ENCODE measurements at places on chromosomes 2 and 18.
A peak's percentile ranks its signal among the peaks of the same experiment; 100 is the strongest.

GRCh38 chr2:70043252-70043875 is 43.9 kb upstream of the PCBP1 start:
- DNase-seq = peak; percentile 32

DNA sequence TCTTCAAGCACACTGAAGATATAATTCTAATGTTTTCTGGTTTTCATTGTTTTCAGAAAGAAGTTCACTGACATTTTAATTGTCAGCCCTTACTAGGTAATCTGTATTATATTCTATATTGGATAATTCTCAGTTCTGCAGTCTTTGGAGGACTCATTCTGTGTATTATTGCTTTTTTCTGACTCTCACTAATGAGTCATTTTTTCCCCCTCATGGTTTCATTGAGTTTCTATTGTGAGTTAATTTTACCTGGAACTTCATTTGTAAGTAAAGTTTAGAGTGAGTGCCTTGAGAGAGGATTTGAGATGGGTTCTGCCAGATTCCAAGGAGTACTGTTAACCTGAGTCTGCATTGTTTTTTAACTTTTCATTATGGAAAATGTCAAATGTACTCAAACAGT is 90.4 kb upstream of the LYPD1 start:
- DNase-seq = no peak

DNA sequence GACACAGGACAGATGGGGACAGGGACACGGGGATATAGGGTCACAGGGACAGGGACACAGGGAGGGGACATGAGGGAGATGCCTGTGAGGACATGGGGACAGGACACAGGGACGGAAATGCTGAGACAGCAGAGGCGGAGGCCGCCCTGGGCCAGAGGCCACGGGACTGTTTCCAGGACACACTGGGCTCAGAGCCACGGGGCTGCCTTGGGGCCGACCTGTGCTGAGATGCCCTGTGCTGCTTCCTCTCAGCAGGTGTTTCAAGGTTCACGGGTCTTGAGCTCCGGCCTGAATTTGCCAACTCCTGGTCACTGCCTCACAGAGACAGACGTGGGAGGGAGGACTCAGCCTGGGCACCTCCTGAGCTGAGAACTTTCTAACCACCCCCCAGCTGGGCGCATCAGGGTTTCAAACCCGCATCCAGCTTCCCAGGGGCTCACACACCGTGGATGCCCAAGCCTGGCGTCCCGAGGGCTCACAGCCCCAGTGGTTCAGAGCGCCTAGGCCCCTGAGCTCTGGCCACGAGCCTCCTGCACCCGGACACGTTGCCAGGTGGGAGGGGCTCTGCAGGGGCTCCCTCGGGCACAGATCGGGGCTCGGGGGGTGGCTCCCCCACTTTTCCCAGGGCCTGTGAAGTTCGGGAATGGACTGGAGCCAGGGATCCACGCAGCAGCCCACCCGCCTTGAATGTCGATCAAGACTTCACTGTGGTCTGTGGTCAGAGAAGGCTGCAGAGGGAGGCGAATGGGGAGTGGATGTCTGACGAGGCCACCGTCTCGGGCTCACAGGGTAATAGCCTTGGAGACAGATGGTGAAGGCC is 64.1 kb downstream of the SLC66A2 start:
- DNase-seq = no peak

GRCh38 chr2:233338046-233338445 is 16.2 kb upstream of the DGKD start:
- no peak for DNase-seq

DNA sequence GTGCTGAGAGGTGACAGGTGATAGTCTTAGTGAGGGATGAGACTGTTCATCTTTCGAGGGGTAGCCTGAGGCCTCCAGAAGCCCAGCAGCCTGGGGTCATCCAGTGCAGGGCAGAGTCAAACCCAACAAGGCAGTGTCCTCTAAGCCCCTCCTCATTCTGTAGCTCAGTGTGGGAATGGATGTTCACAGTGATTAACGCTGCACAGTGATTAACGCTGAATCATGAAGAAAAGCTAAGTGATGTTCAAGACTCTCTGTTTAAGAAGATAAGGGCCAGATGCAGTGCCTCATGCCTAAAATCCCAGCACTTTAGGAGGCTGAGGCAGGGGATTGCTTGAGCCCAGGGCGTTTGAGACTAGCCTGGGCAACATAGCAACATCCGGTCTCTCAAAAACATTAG is 56.3 kb upstream of the LAPTM4A start:
- no peak for DNase-seq

GRCh38 chr2:186714611-186715010 is 20.8 kb downstream of the FAM171B start:
- no peak for DNase-seq

DNA sequence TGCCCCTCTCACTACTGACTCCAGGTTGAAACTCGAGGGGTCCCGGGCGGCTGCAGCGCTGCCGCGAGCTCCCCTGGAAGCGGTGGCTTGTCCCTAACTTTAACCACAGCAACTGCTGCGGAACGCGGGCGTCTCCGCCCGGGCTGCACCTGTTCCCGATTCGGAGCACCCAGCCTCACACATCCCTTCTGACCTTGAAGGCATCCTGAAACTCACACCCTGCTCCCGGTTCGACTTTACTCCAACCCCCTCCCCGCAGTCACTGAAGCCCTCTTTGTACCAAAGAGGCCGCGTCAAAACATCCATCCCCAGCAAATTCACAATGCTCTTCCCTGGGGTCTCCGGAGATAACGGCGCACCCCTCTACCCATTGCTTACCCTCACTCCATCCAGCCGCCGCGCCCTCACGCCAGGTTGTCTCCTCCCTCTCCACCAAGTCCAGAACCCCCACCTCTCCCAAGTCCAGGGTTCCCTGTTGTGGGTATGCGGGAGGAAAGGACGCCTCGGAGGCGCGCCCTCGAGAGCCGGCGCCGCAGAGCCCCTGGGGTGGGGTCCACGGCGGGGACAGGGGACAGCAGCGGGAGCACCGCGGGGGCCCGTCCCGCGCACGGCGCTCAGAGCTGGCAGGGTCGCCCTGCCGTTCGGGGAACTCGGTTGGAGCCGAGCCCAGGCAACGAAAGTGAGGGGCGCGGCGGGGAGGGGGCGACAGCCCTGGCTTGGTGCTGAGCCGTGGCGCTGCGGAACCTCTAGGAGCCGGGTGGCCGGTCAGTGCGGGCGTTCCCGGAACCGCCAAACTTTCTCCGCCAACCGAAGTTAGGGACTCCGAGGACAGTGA is 934 bp downstream of the MYO5B start:
- no peak for DNase-seq

DNA sequence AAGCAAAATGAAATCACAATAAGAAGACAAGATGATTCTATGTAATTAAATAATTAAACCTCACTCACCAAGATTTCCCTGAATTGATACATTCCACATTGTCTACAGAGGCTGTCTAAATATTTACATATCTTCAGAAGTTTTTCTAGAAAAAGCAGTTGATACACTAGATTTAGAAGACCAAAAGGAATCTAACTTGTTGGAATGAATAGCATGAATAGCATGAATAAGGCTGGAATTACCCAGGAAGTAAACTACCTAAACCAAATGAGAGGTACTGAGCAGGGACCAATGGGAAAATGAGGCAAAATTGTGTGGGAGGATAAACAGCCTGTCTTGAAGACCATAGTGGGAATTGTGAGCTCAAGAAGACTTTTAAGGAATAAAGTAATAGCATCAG is 479.7 kb downstream of the TXNL1 start:
- DNase-seq = no peak

DNA sequence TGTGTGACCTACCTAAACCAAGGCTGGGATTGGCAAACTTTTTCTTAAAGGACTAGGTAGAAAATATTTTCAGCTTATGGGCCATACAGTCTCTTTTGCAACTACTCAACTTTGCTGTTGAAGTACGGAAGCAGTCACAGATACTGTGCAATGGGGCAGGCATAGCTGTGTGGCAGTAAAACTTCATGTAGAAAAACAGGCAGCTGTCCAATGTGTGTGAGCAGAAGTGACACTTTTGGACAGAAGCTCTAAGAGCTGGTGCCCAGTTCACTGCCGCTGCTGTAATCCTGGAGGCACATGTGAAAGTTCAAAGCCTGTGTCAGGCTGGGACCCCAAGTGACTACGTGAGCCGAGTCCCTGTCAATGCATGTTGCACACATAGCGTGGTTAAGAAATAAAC is 46.7 kb downstream of the MAPK4 start:
- DNase-seq = no peak

- DNase-seq = no peak
Measured at GRCh38 chr2:742221-742620, 65.0 kb upstream of the TMEM18 start.

GRCh38 chr2:55078956-55079355 is 28.7 kb upstream of the RTN4 start:
- no peak for DNase-seq

- DNase-seq = peak; percentile 82
Measured at GRCh38 chr2:98731041-98731893, at the start of gene MGAT4A. MGAT4A (minus strand) TSS chr2:98731132; CDS start chr2:98726332, 4,800 bp downstream.

GRCh38 chr2:119760237-119760955 is 674 bp downstream of the PTPN4 start:
- DNase-seq = no peak

- DNase-seq = no peak
Measured at GRCh38 chr18:59917422-59917821, 17.6 kb downstream of the PMAIP1 start.

- DNase-seq = no peak
Measured at GRCh38 chr2:199692489-199692888, 158.5 kb downstream of the FTCDNL1 start.

DNA sequence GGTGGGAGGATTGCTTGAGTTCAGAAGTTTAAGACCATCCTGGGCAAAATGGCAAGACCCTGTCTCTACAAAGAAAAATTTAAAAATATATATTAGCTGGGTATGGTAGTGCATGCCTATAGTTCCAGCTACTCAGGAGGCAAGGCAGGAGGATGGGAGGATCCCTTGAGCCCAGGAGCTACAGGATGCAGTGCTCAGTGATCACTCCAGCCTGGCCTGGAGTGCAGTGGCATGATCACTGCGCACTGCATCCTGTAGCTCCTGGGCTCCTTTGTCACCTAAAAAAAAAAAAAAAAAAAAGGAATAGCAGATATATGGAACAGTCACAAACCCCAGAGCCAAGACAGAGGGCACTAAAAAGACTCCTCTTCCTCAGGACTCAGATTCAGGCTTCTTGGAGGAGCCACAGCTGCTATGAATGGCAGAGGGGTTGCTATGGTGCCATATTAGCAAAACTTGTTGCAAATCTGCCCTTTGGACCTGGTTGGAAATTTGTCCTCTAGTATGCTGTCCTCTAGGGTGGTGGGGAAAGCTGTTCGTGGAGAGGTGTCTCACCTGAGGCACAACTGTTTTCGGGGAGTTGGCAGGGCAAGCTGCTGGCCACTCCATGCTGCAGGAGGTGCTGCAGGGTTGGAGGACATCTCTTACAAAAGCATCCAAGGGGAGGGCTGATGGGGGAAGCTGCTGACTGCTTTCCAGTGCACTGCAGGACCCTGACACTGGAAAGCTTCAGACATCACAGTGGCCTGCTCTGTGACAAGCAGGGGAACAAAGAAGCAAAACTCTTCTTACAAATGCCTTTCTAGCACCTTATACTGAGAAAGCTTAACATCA is 22.7 kb downstream of the CYP20A1 start:
- DNase-seq = no peak

- no peak for DNase-seq
Measured at GRCh38 chr2:1088192-1088860, 137.7 kb downstream of the SNTG2 start.

- no peak for DNase-seq
Measured at GRCh38 chr18:10053861-10054260, 140.0 kb downstream of the VAPA start.

DNA sequence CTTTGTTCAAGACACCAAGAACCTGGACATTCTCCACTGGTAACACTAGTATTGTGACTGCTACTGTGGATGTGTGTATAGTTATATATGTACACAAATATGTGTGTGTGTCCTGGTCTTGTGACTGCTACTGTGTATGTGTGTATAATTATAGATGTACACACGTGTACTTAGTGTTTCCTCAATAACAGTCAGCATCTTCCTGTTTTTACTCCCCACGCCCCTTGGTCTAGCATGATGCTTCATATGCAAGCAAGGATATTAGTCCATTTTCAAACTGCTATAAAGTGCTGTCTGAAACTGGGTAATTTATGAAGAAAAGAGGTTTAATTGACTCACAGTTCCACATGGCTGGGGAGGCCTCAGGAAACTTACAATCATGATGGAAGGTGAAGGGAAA is 802.7 kb downstream of the RNF144A start:
- DNase-seq = no peak

- no peak for DNase-seq
Measured at GRCh38 chr2:54549917-54550518, 93.9 kb downstream of the SPTBN1 start.

DNA sequence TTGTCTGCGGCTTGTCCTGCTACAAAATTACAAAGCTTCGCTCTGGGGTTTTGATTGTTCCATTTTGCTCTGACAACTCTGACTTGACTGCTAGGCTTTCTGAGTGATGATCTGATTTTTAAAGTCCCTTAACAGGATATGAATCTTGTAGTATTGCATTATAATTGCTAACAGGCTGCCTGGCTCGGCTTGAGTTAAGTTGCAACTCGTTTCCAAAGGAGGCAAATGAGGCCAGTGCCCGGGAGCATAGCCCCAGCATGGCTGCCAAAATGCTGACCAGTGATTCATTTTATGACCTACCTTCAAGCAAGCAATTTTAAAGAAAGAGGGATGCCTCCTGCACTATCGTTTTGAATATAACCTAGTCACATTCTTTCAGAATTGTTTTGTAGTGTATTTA is 135.4 kb downstream of the COL6A3 start:
- no peak for DNase-seq

- DNase-seq = no peak
Measured at GRCh38 chr2:222941510-222942032, 80.7 kb downstream of the ACSL3 start.

GRCh38 chr2:8067784-8068336 is 614.0 kb upstream of the ID2 start:
- DNase-seq = no peak

- no peak for DNase-seq
Measured at GRCh38 chr2:225400060-225400511, 576 bp downstream of the NYAP2 start.

DNA sequence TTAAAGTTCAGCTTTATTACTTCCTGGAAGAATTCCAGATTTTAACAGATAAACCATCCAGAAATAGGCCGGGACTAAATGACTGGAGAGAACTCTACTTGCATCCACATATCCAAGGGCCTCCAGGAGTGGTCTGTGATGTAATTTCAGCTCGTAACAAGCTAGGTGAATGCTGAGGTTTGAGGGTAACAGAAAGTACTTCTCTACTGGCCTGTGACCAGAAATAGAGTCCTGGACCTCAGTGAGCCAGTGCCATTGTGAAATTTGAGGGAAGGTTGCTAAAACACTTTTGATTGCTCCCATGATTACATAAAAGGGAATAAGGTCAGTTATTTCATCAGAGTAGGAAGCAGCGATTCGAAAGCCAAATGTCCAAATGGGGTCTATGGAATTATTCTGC is 158.1 kb downstream of the DOCK10 start:
- DNase-seq = no peak

- DNase-seq = no peak
Measured at GRCh38 chr18:59428018-59428417, 69.0 kb upstream of the LMAN1 start.
